Activated naive CD4-positive, alpha-beta T cell treated with anti-CD3 and anti-CD28 coated beads, Interleukin-2, amount 50 U/mL, for 72 hours (primary cell): ENCODE measurements at places on chromosomes 3 and 15. TPM values are rescaled to one million over a fixed set of nuclear protein-coding genes. Genes with fewer than 3 reads are reported as not detected.

Gene CPNE9
- not detected for total RNA-seq

Gene CEMIP
- total RNA-seq: not detected

Gene SPINT1
- total RNA-seq: 6.9 TPM

Gene SYNPR
- total RNA-seq: not detected

Gene CPLX3
- total RNA-seq: not detected

Gene ESYT3
- total RNA-seq: 0.14 TPM

Gene LNP1
- 2.0 TPM for total RNA-seq

Gene TM4SF4
- total RNA-seq: not detected

Gene KBTBD13
- not detected for total RNA-seq

Gene ENTPD3
- total RNA-seq: not detected
